NCI-H1048 (cell line): ENCODE measurements at places on chromosomes 5 and 9.

DNA sequence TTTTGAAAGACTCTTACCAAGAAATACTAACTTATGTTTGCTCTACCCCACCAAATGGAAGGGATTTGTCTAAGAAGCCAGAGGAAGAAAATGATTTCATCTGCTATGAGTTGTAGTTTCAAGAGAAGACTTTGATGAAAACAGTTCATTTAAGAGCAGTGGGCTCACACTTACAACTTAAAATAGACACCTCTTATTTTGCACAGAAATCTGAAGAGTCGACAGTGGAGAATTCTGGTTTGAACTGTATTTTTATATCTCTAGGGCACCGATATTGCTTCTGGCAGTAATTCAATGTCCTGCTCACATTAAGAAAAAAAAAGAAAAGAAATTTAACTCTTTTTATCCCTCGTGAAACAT, 1.9 kb upstream of the DAB2 start:
- DNase-seq, result no peak

DNA sequence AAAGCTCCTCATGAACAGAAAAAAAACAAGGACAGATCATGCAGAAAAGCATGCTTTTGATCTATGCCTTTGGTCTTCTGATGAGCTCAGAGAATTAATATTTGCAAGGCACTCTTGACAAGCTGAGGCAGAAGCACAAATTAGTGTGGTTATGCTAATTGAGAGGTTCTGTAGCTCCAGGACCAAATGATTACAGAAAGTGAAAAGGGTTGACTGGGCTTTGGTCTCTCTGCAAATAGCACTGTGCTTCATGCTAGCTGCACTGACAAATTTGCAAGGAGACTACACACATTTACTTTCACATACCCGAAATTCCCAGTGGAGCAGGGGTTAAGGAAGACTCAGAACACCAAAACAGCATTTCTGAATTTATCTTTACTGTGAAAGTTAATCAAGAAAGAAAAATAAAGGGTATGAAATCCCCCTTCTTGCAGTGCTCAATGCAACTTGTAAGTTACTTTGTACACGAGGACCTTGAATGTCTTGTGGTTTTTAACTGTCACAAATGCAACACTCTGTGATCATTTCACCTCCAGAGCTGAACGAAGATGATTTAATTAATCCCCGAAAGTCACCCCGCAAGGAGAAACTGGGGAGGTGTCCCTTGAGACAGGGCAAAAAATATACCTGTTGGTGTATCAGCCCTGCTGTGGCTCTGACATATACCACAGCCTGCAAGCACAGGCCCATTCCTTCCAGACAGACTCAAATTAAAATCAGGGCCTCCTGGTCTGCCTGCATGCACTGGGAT, 11.9 kb downstream of the RAPGEF1 start:
- no peak for DNase-seq

- no peak for DNase-seq
These were observed 66.5 kb downstream of the TEX10 start for GRCh38 chr9:100286257-100286656.

GRCh38 chr9:100409176-100409556, 17.8 kb upstream of the MSANTD3 start:
- no peak for DNase-seq

GRCh38 chr9:81182431-81182830, 506.9 kb downstream of the TLE1 start:
- DNase-seq, result no peak

DNA sequence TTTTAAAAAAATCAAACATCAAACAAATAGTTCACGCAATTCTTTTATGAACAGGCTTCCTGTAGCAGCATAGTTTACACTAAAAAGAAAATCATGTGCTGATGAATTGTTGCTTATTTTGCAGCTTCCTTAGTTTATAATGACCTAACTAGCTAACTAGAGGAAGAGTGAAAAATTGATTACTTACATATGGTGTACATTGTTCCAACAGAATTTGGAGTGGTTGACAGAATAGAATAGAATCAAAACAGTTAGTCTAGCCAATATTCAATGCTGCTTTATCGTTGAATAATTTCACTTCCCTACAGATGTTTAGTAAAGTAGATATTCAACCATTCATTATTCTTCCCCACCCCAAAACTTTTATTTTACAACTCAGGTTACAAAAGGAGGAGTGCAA, 4.2 kb downstream of the NMUR2 start:
- DNase-seq, result no peak

- DNase-seq, result no peak
These were observed 149.5 kb downstream of the C9orf50 start for GRCh38 chr9:129471201-129472019.

- no peak for DNase-seq
These were observed 587.1 kb upstream of the FTMT start for GRCh38 chr5:121264605-121265004.

- no peak for DNase-seq
These were observed 3.6 kb downstream of the ERGIC1 start for GRCh38 chr5:172837640-172838039.

DNA sequence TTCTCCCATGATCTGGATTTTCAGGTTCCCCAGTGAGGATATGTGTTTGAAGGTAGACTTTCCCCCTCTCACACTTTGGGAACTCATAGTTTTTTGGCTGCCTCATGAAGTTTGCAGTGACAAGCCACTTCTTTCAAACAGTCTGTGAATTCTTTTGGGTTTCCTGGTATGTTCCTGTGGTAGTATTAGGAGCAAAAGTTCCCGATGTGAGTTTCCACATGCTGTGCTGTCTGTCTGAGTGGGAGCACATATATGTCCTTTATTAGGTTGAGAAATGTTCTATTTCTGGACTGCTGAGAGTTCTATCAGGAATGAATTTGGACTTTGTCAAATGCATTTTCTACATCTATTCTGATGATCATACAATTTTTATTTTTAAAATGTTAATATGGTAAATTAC, 273.2 kb upstream of the TARS1 start:
- no peak for DNase-seq

DNA sequence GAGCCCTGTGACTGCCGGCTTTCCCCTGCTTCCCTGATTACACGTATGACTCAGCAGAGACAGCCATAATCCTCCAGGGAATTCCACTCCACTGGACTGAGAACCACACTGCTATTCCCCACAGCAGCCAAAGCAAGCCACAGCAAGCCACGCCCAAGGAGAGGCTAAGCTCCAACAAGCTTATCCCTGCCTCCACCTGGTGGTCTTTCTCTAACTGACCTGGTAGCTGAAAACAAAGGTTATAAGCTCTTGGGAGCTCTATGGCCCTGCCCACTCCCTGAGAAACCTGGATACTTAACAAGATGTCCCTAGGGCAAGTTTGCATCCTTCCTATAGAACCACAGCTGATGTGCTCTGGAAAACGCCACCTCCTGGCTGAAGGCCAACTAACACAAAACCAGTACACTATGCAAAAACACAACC, 613.7 kb upstream of the CDH18 start:
- DNase-seq, result no peak

- no peak for DNase-seq
These were observed 9.6 kb upstream of the FCN2 start for GRCh38 chr9:134870746-134871662.

- no peak for DNase-seq
These were observed 150.2 kb downstream of the TTLL11 start for GRCh38 chr9:121942866-121943382.

DNA sequence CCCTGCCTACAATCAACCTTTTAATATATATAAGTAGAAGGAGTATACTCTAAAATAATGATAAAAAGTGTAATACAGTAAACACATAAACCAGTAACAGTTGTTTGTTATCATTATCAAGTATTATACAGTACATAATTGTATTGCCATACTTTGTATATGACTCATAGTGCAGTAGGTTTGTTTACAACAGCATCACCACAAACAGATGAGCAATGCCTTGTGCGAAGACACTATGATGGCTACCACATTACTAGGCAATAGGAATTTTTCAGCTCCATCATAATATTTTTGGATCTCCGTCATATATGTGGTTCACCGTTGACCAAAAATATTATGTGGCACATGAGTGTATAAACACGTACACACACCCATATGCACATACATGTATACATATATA, 69.7 kb upstream of the APC start:
- no peak for DNase-seq

- DNase-seq, result no peak
These were observed 12.1 kb downstream of the PDCL start for GRCh38 chr9:122816163-122816867.

DNA sequence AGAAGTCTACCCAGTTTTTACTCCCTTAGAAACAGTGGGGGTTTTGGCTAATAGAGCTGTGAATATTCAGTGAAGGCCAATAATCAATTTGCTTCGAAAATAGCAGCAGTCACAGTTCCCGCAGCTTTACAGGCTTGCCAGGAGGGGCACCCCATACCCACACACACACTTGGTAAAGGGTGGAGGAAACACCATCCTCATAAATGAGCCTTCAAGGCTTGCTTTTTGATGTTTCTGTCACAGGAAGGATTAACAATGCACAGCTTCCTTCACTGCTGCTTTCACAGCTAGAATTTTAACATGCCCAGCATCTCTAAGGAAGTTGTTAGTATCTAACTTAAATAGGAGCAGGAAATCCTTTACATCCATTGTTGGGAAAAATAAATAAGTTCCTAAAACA, 1247.5 kb upstream of the C9orf72 start:
- DNase-seq, result no peak

DNA sequence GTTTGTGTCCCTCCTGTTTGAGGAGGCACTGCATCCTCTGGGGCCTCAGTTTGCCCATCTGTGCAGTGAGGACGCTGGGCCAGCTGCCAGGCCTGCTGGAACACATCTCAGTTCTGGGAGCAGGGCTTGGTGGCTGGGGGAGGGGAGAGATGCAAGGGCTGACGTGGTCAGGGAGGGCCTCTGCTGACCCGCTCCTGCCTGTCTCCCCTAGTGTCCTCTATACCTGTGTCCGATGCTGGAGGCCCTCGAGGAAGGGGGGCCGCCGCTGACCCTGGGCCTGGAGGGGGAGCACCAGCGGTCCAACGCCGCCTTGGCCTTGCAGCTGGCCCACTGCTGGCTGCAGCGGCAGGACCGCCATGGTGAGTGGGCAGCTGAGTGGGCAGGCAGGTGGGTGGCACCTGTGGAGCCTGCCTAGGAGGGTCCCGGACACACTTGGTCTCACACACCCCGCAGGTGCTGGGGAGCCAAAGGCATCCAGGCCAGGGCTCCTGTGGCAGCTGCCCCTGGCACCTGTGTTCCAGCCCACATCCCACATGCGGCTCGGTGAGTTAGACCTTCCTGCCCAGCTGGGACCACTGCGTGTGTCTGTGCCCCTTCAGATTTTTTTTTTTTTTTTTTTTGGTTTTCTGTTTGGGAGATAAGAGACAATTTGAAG, 5.8 kb downstream of the FPGS start:
- no peak for DNase-seq

DNA sequence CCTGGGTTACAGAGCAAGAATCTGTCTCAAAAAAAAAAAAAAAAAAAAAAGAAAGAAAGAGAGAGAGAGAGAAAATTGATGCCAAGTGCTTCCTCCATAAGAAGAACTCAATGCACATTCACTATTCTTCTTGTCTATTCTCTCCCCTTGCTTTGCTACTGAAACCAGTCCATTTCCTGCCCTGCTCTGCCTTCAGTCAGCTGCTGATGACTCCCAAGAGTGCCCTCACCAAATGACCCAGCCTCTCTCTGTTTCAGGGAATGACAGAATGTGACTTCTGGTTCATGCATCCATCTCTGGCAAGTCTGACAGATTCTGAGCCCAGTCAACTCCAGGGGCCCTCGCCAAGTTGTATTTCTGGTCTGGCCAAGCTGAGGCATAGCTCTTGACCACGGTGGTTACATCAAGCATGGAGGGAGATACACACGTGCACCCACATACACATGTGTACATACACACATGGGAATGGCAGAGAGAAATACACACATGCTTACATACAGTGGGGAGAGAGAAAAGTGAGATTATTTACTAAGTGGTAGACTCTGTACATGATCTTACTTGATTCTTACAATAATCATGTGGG, 106.2 kb downstream of the NSG2 start:
- DNase-seq, result no peak

- no peak for DNase-seq
These were observed 70.8 kb upstream of the VCAN start for GRCh38 chr5:83400701-83401100.

GRCh38 chr9:127854960-127855359, 502 bp upstream of the ENG start:
- DNase-seq, result no peak

- DNase-seq, result no peak
These were observed at the start of gene RGS7BP for GRCh38 chr5:64505769-64506566. Gene RGS7BP (plus strand): TSS chr5:64506015. CDS start chr5:64506625, 610 bp downstream.

- DNase-seq, result no peak
These were observed 188.4 kb upstream of the PPP1R26 start for GRCh38 chr9:135291165-135291564.

DNA sequence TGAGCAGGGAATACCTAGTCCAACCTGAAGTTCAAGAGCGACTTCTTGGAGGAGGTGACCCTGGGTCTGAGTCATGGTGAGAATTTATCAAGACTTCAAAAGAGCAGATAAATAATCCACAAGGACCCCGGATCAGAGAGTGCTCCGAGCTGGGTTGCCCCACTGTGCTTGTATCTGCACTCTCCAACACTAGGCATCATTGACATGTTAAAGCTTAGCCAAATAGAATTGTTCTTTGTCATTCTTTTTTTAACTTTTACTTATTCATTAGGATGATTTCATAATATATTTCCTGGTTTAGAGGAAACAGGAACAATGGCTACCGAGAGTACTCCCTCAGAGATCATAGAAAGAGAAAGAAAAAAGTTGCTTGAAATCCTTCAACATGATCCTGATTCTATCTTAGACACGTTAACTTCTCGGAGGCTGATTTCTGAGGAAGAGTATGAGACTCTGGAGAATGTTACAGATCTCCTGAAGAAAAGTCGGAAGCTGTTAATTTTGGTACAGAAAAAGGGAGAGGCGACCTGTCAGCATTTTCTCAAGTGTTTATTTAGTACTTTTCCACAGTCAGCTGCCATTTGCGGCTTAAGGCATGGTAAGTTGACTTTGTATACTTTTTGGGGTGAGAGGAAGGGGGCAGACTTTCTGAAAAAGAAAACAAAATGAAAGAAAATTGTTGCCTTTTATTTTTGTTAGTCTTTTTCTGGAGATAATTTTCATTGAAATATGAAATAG, at the start of gene CARD6:
Gene CARD6, plus strand, starts transcription at position 300 of the 738 bp plus-strand sequence. Its CDS starts 16 bp downstream, at position 316.
- no peak for DNase-seq

- DNase-seq, result no peak
These were observed 49.1 kb downstream of the SUSD1 start for GRCh38 chr9:112125951-112126388.

DNA sequence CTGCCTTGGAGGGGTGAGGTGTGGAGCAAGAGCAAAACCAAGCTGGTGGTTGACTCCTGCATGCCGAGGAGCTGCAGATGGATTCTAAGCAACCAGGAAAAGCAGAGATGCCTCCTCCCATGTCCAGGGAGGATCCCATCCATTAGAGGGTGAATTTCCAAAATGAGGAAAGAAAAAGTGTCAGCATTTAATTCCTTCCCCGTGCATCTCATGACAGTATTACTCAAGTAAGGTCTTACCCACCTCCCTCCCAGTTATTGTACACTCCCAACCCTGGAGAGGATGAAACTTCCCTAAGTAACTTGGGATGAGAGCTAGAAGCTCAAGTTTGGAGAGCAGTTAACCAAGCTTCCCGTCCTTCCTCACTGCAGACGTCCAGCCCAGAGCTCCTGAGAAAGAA, 19.9 kb downstream of the C9orf152 start:
- no peak for DNase-seq
